ENCODE measurements at places on chromosomes 7 and 10.

DNA sequence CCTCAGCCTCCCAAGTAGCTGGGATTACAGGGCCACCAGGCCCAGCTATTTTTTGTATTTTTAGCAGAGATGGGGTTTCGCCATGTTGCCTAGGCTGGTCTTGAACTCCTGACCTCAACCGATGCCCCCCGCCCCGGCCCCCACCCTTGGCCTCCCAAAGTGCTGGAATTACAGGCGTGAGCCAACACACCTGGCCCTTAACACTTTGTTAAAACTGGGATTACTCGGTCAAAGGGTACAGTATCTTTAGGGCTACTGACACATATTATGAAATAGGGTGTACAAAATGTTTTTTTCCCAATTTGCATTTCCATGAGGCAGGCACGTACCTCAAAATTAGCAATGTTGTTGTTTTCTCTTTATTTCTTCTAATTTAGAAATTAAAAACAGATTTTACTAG, 11.5 kb downstream of the NUDT5 start:
- H3K27ac ChIP-seq, result no peak overlapping the region
- no peaks in the 10 kb centered on the region for H3K27me3 ChIP-seq
- no peak overlapping the region for H3K4me3 ChIP-seq

DNA sequence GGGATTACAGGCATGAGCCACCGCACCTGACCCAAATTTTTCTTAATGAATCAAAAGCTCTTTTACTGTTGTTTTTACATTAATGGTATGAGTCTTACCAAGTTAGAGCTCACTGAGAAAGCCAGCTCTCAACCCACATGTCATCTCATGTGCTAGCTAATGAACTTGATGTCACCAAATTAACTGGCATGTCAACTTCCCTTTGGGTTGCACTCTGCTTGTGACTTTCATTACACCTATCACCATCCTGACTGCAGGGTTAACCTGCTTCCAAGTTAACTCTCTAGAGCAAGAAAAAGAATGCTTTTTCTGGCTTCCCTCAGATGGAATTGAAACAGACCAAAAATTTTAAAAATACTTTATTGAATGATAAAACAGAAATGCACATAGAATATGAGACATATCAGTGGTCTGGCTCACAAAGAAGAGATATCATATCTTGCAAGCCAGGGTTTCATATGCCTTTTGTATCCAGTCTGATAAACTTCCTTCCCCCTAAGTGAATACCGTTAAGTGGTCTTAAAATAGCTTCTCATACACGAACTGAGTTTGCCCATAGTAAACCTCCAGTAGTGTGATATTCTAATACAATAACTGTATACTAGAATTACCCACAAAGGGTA, 42.9 kb upstream of the TRIM24 start:
- H3K4me3 ChIP-seq, result no peak overlapping the region
- DNase-seq, result no peak
- H3K27me3 ChIP-seq, result no peaks in the 10 kb centered on the region
- no peaks in the 10 kb centered on the region for H3K36me3 ChIP-seq
- H3K27ac ChIP-seq, result peak overlapping the region; percentile 9
- no peaks in the 10 kb centered on the region for H3K4me1 ChIP-seq

DNA sequence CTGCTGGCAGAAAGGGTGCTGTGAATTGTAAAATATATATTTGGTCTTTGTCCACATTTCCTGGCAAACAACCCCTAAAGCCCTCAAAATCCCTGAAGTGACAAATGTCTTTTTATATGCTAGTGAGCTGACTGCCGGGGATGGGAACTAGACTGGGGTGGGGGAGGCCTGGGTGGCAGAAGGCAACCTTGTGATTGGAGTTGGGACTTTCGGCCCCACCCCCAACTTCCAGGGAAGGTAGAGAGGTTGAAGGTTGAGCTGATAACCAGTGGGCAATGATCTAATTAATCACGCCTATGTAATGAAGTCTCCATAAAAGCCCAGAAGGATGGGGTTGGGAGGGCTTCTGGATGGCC, 2.7 kb downstream of the EPHA1 start:
- peaks cover 40% of the 10 kb centered on the region for H3K4me1 ChIP-seq
- no peaks in the 10 kb centered on the region for H3K36me3 ChIP-seq
- DNase-seq, result no peak
- H3K4me3 ChIP-seq, result no peak overlapping the region
- H3K27ac ChIP-seq, result no peak overlapping the region
- no peaks in the 10 kb centered on the region for H3K27me3 ChIP-seq

DNA sequence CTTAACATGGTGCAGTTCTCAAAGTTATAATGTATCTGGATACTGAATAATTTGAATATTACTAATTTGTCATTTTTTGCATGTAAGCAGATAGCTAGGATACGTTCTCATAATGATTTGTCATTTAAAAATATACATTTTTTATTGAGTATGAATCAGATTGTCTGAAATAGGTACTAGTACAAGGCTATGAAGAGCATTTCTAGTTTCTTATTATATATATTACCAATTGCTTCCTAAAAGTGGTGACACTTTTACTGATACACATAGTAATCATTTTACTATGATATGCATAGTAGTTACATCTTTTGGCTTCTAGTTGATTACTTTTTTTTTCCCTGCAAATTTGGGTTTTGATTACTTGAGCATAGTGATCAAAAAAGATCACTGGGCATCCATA, 26.4 kb downstream of the RAB18 start:
- no peak overlapping the region for H3K27ac ChIP-seq
- H3K4me1 ChIP-seq, result peaks cover 4% of the 10 kb centered on the region

DNA sequence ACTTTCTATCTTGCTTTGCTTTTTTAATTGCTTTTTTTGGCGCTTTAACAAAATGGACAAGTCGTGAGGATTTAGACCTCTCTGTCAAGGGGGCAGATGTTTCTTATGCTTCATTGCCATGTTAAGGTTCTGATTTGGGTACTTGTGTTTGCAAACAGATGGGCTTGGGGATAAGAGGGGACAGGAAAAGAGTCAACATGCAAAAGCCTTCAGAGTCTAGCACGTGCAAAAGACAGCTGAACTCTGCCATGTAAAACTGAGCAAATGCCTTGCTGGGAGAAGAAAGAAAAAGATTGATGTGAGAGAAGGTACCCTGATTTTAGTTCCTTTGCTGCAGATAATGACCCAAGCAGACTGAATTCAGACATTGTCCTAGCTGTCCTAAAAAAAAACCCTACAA, 173.1 kb downstream of the KIAA1217 start:
- H3K36me3 ChIP-seq, result no peaks in the 10 kb centered on the region
- H3K27ac ChIP-seq, result peak overlapping the region; percentile 91
- no peaks in the 10 kb centered on the region for H3K27me3 ChIP-seq
- no peak overlapping the region for H3K4me3 ChIP-seq
- peaks cover 25% of the 10 kb centered on the region for H3K4me1 ChIP-seq
- no peak for DNase-seq

GRCh38 chr10:117680601-117681000, 138.1 kb downstream of the EMX2 start:
- H3K27me3 ChIP-seq, result no peaks in the 10 kb centered on the region
- H3K27ac ChIP-seq, result no peak overlapping the region
- no peaks in the 10 kb centered on the region for H3K36me3 ChIP-seq
- H3K4me3 ChIP-seq, result no peak overlapping the region
- DNase-seq, result no peak
